ENCODE measurements at places on chromosomes 6 and 20. TPM values are rescaled to one million over a fixed set of nuclear protein-coding genes. Genes with fewer than 3 reads are reported as not detected.

GRCh38 chr6:20348041-20348440 lies 53.6 kb upstream of the E2F3 start:
- no peak overlapping the region for H3K4me3 ChIP-seq
- H3K27ac ChIP-seq, result no peak overlapping the region
- H3K4me1 ChIP-seq, result no peaks in the 10 kb centered on the region
- H3K27me3 ChIP-seq, result no peaks in the 10 kb centered on the region

- no peak overlapping the region for H3K4me3 ChIP-seq
- no peak overlapping the region for H3K27ac ChIP-seq
- no peaks in the 10 kb centered on the region for H3K4me1 ChIP-seq
- no peak for DNase-seq
- H3K36me3 ChIP-seq, result peaks cover 86% of the 10 kb centered on the region
These were observed 61.7 kb upstream of the NUP153 start for GRCh38 chr6:17768388-17768787.

- H3K36me3 ChIP-seq, result no peaks in the 10 kb centered on the region
- peaks cover 4% of the 10 kb centered on the region for H3K4me1 ChIP-seq
- no peaks in the 10 kb centered on the region for H3K27me3 ChIP-seq
- peak overlapping the region; percentile 74 for H3K4me3 ChIP-seq
- no peak for DNase-seq
These were observed 1.3 kb downstream of the MAN1A1 start for GRCh38 chr6:119348096-119348747.

DNA sequence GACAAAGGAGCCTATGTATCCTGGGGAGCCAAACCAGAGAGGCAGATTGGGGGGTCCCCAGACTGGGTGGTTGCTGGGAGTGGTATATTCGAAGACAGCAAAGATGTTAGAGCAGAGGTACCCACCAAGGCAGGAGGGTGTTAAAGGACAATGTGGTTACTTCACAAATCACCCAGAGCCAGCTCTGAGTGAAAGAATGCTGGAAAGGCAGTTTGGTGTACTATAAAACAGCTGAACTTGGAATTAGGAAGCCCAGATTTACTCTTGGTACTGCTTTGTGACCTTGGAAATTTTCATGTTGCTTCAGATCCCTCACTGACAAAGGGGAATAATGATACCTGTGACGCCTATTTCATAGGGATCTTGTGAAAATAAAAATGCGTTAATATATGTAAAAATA lies 121.6 kb downstream of the CD164 start:
- no peak overlapping the region for H3K27ac ChIP-seq
- DNase-seq, result no peak
- no peaks in the 10 kb centered on the region for H3K36me3 ChIP-seq
- H3K4me3 ChIP-seq, result no peak overlapping the region

GRCh38 chr6:10676403-10676802 lies 18.0 kb downstream of the C6orf52 start:
- no peaks in the 10 kb centered on the region for H3K27me3 ChIP-seq
- H3K36me3 ChIP-seq, result no peaks in the 10 kb centered on the region
- DNase-seq, result no peak
- no peak overlapping the region for H3K27ac ChIP-seq
- no peaks in the 10 kb centered on the region for H3K4me1 ChIP-seq

Gene GSTA2
- not detected for total RNA-seq

Gene SLC52A3
- 3.5 TPM for total RNA-seq

Gene ID4
- total RNA-seq, result 34.1 TPM

Gene CYP24A1
- total RNA-seq, result not detected

- H3K4me3 ChIP-seq, result no peak overlapping the region
- peak overlapping the region; percentile 53 for H3K27ac ChIP-seq
- no peaks in the 10 kb centered on the region for H3K27me3 ChIP-seq
- no peaks in the 10 kb centered on the region for H3K36me3 ChIP-seq
These were observed 182.3 kb downstream of the SASH1 start for GRCh38 chr6:148524976-148525375.

DNA sequence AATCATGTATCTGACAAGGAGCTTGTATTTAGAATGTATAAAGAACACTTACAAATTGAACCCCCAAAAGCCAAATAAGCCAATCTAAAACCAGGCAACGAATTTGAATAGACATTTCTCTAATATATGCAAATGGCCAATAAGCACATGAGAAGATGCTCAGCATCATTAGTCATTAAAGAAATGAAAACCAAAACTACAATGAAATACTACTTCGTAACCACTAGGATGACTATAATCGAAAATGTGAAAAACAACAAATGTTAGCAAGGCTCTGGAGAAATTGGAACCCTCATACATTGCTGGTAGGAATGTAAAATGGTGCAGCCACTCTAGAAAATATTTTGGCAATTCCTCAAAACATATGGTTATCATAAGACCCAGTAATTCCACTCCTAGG lies 105.8 kb upstream of the TOP1 start:
- H3K27ac ChIP-seq, result no peak overlapping the region
- no peaks in the 10 kb centered on the region for H3K36me3 ChIP-seq
- no peak for DNase-seq
- no peak overlapping the region for H3K4me3 ChIP-seq
- peaks cover 3% of the 10 kb centered on the region for H3K27me3 ChIP-seq

DNA sequence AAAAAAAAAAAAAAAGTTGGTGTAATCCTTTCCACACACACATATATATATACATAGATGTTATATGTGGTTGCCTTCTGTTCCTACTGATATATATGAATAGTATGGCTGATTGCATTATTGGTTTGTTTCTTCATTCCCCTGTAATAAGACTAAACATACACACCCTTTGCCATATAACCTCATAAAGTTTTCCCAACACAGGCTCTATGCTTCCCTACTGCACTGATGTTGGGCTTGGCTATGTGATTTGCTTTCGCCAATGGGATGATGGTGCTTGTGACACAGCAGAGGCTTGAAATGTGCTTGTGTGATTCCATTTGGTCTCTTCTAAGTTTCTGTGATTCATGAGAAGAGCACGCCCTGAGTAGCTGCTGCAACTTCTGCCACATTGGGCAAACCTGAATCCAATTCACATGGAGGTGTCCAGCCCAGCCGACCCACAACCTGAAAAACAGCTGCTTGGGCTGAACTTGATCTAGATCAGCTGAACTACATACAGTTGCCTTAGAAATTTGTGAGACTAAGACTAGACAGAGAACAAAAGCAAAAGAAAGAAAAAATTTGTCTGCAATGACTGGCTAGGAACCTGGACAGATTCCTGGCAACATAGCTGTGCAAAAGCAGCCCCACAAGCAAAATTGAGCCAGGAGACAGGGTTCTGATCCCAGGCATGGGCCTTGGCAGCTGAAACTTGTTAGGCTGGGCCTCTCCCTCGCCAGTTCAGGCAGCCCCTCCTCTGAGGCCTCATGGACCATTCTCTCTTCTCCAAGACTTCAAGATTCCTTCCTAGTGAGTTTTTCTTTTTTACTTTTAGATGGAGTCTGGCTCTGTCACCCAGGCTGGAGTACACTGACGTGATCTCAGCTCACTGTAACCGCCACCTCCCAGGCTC lies 13.4 kb upstream of the TBC1D20 start:
- H3K4me1 ChIP-seq, result no peaks in the 10 kb centered on the region
- no peaks in the 10 kb centered on the region for H3K27me3 ChIP-seq
- H3K36me3 ChIP-seq, result peaks cover 18% of the 10 kb centered on the region
- H3K4me3 ChIP-seq, result no peak overlapping the region
- no peak overlapping the region for H3K27ac ChIP-seq

DNA sequence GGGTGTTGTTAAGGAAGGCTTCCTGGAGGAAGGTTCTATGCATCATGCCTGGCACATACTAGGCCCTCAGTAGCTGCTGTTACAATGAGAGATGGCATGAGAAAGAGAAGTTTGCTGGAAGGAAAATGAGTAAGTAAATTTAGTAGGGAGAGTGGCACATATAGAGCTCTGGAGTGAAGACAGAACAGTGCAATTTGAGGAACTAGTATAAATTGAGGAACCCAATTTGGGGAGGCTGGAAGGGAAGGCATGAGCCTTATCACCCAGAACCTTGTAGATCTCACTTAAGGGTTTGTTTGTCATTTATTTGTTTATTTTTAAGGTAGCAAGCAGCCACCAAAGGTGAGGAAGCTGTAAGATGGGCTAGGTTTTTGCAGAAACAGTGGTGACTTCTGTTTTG lies 87.1 kb upstream of the SCGN start:
- H3K4me1 ChIP-seq, result no peaks in the 10 kb centered on the region
- no peaks in the 10 kb centered on the region for H3K36me3 ChIP-seq
- DNase-seq, result no peak
- no peak overlapping the region for H3K4me3 ChIP-seq

Gene XKR7
- total RNA-seq, result not detected

GRCh38 chr20:4112481-4113421 lies 97.4 kb upstream of the RNF24 start:
- H3K36me3 ChIP-seq, result no peaks in the 10 kb centered on the region
- H3K27ac ChIP-seq, result no peak overlapping the region
- no peak overlapping the region for H3K4me3 ChIP-seq
- H3K4me1 ChIP-seq, result peaks cover 17% of the 10 kb centered on the region
- DNase-seq, result peak; percentile 35

GRCh38 chr6:159541296-159541695 lies 151.7 kb downstream of the SOD2 start:
- H3K4me3 ChIP-seq, result no peak overlapping the region
- no peak overlapping the region for H3K27ac ChIP-seq

GRCh38 chr6:51474022-51474975 lies 613.1 kb downstream of the PKHD1 start:
- no peak for DNase-seq
- no peaks in the 10 kb centered on the region for H3K36me3 ChIP-seq
- H3K27me3 ChIP-seq, result no peaks in the 10 kb centered on the region

- DNase-seq, result no peak
- no peaks in the 10 kb centered on the region for H3K4me1 ChIP-seq
- no peaks in the 10 kb centered on the region for H3K36me3 ChIP-seq
These were observed 121.1 kb downstream of the GMDS start for GRCh38 chr6:2124260-2124709.

DNA sequence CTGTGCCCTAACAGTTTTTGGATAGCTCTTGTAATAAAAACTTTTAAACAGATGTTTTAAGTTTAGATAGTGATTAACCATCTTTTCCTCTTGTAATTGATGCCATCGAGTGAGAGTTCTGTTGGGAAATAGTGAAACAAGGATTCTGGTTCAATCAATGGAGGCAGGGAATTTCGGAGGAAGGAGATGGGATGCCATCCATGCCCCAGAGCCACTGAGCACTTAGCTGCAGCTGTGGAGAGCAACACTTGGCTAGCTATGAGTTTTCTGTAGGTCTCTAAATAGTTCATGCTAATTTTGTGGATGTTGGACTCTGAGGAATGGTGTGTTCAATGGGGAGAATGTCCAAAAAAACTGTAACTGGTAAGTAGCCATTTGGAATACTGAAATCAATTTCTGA lies 16.7 kb downstream of the CBFA2T2 start:
- H3K4me1 ChIP-seq, result no peaks in the 10 kb centered on the region
- no peaks in the 10 kb centered on the region for H3K36me3 ChIP-seq
- H3K27ac ChIP-seq, result no peak overlapping the region
- no peak for DNase-seq
- no peaks in the 10 kb centered on the region for H3K27me3 ChIP-seq
- no peak overlapping the region for H3K4me3 ChIP-seq

Gene NR2E1
- total RNA-seq, result not detected

Gene TGM3
- not detected for total RNA-seq

DNA sequence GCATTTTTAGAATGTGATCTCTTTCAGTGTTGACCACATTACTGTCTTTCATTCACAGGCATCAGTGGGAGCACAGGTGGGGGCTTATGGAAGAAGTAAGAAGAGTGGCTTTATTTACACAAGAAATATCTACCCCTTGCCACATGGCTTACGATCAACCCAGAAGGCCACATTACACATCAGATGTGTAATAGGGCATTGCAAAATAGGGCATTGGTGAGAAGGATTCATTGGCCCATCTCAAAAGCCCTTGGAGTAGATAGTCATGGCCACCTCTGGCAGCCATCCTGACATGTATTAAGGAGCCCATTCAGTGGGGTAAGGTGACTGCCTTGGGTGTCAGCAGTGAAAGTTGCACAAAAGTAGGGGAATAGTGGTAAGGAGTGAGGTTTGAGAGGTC lies 97.5 kb downstream of the MAFB start:
- H3K36me3 ChIP-seq, result no peaks in the 10 kb centered on the region
- no peaks in the 10 kb centered on the region for H3K4me1 ChIP-seq
- no peak for DNase-seq
- no peaks in the 10 kb centered on the region for H3K27me3 ChIP-seq

- DNase-seq, result no peak
- H3K27ac ChIP-seq, result peak overlapping the region; percentile 72
- no peaks in the 10 kb centered on the region for H3K27me3 ChIP-seq
- peak overlapping the region; percentile 77 for H3K4me3 ChIP-seq
These were observed 828 bp downstream of the ADGRB3 start for GRCh38 chr6:68635706-68636513.

DNA sequence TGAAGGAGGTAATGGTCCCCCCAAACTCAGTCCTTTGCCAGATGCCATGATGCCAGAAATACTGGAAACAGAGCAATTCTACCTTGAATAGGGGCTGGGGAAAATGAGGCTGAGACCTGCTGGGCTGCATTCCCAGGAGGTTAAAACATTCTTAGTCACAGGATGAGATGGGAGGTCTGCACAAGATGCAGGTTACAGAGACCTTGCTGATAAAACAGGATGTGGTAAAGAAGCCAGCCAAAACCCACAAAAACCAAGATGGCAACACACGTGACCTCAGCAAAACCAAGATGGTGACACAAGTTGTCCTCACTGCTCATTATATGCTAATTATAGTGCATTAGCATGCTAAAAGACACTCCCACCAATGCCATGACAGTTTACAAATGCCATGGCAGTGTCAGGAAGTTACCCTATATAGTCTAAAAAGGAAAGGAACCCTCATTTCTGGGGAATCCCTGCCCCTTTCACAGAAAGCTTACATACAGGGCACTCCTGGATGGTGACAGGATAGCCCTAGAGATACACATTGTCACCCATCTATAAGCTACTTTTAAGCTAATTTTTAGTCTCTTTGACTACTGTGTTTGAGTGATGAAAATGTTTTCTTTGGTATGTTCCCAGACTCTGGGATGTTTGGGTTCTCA lies 979.7 kb downstream of the TBC1D32 start:
- H3K4me1 ChIP-seq, result no peaks in the 10 kb centered on the region
- no peaks in the 10 kb centered on the region for H3K27me3 ChIP-seq

Gene TFAP2C
- total RNA-seq, result 0.60 TPM

DNA sequence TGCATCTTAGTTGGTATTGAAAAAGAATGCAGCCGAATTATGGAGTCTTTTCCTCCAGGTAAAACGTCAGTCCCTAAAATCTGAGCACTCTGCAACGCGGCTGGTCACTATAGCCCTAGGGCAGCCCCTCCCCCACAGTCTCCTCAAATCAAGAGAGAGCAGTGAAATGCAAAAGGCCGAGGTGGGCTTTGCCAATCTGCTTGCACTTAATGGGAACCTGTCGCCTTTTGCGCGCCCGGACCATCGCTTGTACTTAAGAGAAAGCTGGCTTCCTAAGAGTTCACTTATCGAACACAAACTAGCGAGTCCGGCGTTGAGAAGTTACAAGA lies 447 bp downstream of the MCM3 start:
- no peaks in the 10 kb centered on the region for H3K27me3 ChIP-seq
- DNase-seq, result no peak
- H3K36me3 ChIP-seq, result peaks cover 36% of the 10 kb centered on the region
- H3K4me1 ChIP-seq, result peaks cover 6% of the 10 kb centered on the region
- H3K27ac ChIP-seq, result peak overlapping the region; percentile 81

Gene ARMC2
- total RNA-seq, result 3.1 TPM

- H3K36me3 ChIP-seq, result no peaks in the 10 kb centered on the region
- DNase-seq, result no peak
- H3K4me3 ChIP-seq, result no peak overlapping the region
- no peak overlapping the region for H3K27ac ChIP-seq
- H3K4me1 ChIP-seq, result no peaks in the 10 kb centered on the region
- no peaks in the 10 kb centered on the region for H3K27me3 ChIP-seq
These were observed 164.3 kb upstream of the MLN start for GRCh38 chr6:33967966-33968724.

- DNase-seq, result no peak
- no peak overlapping the region for H3K4me3 ChIP-seq
- H3K36me3 ChIP-seq, result peaks cover 7% of the 10 kb centered on the region
- no peak overlapping the region for H3K27ac ChIP-seq
- no peaks in the 10 kb centered on the region for H3K4me1 ChIP-seq
- H3K27me3 ChIP-seq, result no peaks in the 10 kb centered on the region
These were observed 116.6 kb downstream of the FOXC1 start for GRCh38 chr6:1726341-1726768.
